ENCODE measurements at places on chromosomes 7 and 10.

- DNase-seq: no peak
These were observed 29.3 kb downstream of the ASNS start for GRCh38 chr7:97842772-97843345.

GRCh38 chr10:3010334-3010733 is 57.0 kb upstream of the PFKP start:
- DNase-seq: no peak

DNA sequence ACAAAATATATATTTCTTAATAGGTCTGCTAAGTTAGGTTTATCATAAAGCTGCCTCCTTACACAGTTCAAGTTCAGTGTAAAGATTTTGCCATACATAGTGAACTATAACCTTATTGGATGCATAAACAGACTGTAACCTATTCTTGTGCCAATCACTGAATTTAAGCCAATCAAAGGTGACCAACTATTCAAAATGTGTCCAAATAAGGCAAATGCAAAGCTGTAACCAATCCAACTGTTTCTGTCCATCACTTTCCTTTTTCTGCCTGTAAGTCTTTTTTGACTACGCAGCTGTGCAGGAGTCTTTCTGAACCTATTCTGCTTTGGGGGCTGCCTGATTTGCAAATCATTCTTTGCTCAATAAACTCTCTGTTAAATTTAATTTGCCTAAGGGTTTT is 11.6 kb upstream of the DNMBP start:
- no peak for DNase-seq

GRCh38 chr10:110389255-110389654 is 84.5 kb upstream of the SMNDC1 start:
- DNase-seq: no peak

DNA sequence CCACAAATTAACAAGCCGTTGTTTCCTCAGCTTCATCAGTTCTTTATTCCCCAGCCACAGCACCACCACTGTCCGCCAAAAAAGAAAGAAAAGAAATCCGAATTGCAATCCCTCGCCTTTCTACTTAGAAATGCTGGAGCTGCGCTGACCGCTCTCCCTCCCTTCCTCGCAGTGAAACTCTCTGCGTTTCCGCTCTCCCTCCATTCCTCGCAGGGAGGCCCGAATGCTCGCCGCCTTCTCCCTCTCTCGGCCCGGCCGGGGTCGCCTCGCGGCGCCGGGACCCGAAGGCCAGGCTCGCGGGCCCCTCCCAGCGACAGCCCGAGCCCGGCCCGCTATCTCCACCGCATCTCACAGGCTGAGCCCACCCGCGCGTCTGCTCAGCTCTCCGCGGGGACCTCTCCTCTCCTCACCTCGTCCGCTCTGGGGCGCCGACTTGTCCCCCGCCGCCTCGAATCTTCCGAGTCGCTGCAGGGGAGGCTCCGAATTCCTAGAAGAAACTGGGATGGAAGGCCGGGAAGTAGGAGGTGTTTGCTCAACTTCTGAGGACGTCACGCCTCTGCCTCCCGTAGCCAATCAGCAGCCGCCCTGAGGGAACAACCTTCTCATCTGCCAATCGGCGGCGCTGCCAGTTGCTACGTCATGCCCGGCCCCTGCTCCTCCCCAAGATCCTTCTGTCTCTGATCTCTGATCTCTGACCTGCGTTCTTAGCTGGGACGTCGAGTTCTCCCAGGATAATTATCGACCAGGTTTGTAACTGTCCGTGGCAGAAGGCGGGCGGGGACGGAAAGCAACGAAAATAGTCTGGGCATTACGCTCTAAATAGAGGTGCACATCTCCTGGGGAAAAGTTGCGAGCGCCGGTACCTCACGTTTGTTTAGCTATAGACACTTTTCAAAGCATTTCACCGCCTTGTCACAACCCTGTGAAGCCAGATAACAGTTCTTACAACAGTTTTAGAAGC is at the start of gene AASS:
Gene AASS (minus strand): TSS at position 499 of the 961 bp plus-strand sequence. CDS start 10,523 bp downstream, outside the sequence.
- DNase-seq: peak; percentile 66

DNA sequence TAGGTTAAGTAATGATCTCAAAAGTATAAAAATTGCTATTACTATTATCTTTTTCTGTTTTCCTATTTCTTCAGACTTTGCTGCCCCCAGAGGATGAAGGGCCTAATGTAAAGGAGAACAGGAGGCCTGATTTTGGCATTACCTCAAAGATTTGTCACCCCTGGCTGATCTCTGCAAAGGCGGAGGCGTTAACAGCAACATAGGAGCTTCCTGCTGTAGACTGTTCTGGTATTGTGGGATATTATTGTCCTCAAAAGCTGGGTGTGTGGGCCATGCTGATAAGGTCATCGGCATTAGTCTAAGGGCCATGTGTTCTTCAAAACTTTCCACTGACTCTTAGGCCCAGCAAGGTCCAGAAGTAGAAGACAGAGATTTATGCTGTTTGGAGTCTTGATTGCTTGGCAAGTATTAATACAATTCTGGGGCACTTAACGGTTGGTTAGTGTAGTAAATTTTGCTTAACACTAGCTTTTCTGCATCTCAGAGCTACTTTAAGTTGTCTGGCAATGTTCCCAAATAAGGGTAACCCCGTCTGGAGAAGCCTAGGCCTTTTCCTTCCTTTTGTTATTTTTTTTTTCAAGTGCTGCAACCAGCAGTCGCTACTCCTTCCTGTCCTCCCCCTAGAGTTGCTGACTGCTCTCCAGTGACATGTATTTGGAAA is 14.0 kb upstream of the ENTPD1 start:
- DNase-seq: no peak

GRCh38 chr7:19015098-19015497 is 102.3 kb downstream of the TWIST1 start:
- DNase-seq: no peak

- DNase-seq: no peak
These were observed 56.2 kb downstream of the HK1 start for GRCh38 chr10:69334302-69335062.

- no peak for DNase-seq
These were observed 15.5 kb downstream of the AMPH start for GRCh38 chr7:38615665-38616064.

GRCh38 chr7:113652501-113652900 is 266.3 kb downstream of the PPP1R3A start:
- DNase-seq: no peak

DNA sequence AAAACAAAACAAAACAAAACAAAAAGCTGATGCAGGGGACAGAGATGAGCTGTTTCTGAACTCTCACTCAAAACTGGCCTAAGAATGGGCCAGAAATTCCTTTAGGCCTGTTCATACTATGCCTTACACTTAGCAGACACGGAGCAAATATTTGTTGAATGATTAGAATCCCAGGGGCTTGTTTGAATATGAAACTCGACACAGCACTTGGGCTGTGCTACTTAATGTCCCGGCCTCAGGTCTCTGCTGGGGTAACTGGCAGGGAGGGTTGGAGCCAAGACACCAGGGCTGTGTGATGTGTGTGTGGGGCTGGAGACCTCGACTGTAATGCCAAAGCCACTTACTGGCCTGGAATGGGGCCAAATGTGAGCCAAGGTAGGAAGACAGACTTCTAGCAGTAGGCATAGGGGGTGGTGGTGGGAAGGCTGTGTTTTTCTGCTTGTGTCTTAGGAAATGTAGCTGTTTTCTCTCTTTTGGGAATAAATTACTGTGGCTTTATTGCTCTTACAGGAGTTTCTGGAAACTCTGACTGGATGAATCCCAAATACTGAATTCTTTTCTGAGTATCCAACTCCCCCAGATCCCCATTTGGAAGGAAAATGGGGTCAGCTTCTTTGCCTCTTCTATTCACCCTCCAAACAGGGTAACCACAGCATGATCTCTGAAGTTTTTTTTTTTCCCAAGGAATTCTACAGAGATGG is 66.7 kb downstream of the EMX2 start:
- no peak for DNase-seq

GRCh38 chr7:29275493-29275892 is 80.9 kb downstream of the CHN2 start:
- DNase-seq: no peak

GRCh38 chr10:121267236-121268003 is 330.8 kb downstream of the FGFR2 start:
- DNase-seq: no peak

DNA sequence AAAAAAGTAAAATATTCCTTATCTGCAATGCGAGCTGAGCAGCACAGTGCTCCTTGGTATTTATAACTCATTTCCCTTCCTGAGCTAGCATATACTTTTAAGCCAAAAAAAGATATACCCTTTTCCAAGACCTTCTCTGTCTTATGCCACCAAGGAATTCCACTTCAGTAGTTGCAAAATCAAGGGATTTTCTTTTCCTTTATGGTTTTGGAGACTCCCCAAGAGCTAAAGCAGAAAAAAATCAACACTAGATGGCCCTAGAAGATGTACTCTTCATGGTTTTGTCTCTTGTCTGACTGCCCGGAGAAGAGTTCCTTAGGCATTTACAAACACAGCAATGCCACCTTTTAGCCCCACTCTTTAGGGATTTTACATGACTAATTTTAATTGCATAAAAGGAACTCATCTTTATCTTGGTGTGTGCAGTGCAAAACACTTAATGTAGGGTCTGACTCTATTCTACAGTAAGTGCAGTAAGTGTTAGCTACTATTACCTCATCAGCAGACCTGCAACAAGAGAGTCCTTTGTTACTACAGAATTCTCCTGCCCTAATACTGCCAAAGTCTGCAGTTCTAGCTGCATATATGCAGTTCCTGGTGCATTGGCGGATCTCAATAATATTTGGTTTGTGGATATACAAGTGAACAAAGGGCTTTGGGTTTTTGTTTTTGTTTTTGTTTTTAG is 443.3 kb downstream of the GFRA1 start:
- DNase-seq: no peak

GRCh38 chr10:5391790-5392189 is 12.8 kb downstream of the TUBAL3 start:
- DNase-seq: no peak

- no peak for DNase-seq
These were observed 184.0 kb upstream of the ADCY1 start for GRCh38 chr7:45390180-45390579.

DNA sequence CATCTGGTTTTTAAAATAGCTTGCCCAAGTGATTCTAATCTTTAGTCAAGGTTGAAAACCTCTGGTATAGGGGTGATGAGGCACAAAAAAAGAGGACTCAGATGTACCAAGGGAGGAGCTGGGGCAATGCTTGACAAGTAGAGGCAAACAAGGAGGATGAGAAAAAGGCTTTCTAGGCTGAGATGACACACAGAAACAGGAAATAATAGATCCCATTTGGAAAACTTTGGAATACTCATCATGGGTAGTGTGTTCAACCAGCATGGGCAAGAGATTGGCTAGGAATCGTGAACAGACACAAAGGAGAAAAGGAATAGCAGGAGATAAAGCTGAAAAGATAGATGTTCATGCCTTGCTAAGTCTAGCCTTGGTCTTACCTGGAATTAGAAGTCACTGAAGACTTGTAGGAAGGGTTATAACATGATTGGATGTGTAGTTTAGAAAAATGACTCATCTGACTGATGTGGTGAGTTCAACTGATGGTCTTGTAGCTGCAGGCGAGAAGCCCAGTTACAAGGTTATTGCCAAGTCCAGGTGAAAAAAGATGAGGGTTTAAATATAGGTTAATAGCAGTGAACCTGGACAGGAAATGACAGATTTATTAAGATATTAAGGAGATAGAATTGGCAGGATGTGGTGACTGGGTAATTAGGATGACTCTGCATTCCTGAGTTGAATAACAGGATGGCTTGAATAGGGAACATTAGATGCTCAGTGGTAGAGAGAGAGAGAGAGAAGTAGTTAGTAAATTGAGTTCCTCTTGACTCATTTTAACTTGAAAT is 214.0 kb upstream of the LRGUK start:
- DNase-seq: no peak

GRCh38 chr7:45677311-45677900 is 103.2 kb downstream of the ADCY1 start:
- DNase-seq: no peak

- DNase-seq: peak; percentile 72
These were observed 2.1 kb downstream of the MXI1 start for GRCh38 chr10:110209454-110209925.

DNA sequence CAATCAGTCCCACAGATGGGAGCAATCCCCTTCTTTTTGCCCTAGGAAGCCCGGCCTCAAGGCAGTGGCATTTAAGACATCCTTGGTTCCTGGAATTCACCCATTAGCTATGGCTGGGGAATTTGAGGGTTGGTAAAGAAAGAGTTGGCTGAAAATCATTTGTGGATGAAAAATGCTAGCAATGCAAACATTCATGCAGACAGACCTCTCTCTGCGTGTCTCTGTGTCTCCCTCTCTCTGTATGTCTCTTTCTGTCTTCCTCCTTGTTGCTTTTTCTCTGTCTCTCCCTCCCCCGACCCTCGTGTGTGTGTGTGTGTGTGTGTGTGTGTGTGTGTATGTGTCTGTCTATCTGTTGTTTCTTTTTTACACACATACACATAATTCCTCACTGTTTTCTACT is 19.4 kb downstream of the LDB3 start:
- no peak for DNase-seq

DNA sequence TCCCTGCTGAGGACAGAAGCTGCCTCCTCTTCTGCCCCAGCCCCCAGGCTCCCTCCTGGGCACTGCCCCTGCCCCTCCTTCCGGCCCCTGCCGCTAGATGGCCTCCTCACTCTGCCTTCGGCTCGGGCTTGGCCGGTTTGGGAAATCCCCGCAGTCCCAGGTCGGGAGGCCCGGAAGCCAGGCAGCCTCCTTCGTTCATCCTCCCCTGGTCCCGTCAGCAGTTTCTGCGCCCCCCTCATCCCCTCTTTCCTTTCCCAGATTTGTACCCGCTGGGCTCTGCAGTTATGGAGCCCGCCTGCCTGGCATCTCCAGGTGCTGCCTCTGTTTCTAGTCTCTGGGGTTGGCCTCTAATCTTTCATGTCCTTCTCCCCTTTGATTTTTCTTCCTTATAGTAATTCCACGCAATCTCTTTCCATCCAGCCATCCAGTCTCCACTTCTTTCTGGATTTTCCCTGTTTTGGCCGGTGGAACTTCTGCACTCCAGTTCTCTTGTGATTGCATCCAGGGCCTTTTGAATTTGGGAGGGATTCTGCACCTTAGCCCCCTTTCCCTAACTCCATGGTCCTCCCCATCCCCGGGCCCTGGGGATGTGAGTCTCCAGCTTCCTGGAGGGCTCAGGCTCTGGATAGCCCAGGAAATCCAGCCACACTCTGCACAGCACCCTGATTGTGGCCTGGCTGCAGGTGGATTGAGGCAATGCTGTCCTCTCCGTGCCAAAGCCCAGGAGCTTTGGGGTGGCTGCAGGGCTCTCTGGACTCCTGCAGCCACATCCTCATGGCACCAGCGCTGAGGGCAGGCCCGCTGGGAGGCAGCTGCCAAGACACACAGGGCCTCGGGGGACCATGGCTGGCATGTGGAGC is 3.3 kb upstream of the SHH start:
- DNase-seq: peak; percentile 58

GRCh38 chr10:26765549-26765948 is 68.0 kb downstream of the PDSS1 start:
- DNase-seq: no peak

DNA sequence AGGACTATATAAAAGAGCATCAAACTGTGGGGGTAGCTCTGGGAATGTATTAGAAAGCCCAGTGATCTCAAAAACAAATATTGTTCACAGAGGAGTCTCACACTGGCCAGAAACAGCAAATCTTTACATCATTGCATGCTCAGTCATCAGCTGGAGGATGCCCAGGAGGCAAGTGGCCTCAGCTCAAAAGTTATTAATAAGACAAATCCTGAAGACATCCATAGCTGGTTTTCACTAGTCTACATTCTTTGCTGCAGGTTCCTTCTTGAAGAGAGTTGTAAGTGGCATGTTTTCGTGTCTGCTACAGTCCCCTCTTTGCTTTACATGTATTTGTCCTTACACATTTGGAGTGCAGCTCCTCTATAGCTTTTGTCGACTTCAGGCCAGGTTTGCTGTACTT is 8.6 kb upstream of the CCDC7 start:
- no peak for DNase-seq

All from activated naive CD4-positive, alpha-beta T cell treated with Interleukin-2 at 50 U/mL for 16 hours (primary cell).